Stromal cell of bone marrow (primary cell): ENCODE measurements at places on chromosomes 13 and 19.

GRCh38 chr13:40336228-40337221, 329.9 kb downstream of the FOXO1 start:
- DNase-seq, result no peak

DNA sequence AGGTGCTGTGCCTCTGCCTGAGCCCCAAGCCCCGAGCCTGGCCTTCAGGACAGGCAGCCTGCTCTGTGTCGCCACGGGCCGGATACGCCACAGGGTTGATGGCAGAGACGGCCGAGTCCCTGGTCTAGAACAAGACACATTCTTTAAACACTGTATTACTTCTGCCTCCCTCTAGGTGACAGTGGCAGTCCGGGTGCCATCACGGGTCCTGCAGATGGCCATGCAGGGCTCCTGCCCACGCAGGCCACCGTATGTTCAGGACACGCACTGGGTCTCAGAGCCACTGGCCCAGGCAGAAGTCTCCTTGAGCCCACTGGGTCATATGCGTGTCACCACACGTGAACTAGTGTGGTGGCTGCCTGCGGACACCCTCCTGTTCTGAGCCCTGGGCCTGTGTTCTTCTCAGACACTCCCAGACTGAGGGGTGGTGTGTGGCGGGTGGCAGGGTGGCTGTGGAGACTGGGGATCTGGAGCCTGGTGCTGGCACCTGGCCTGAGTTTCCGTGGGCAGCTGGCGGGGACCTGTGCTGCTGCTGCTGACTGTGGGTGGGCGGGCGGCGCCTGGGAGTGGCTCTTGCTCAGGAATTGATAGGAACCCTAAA, 4.4 kb downstream of the PLEKHJ1 start:
- no peak for DNase-seq

DNA sequence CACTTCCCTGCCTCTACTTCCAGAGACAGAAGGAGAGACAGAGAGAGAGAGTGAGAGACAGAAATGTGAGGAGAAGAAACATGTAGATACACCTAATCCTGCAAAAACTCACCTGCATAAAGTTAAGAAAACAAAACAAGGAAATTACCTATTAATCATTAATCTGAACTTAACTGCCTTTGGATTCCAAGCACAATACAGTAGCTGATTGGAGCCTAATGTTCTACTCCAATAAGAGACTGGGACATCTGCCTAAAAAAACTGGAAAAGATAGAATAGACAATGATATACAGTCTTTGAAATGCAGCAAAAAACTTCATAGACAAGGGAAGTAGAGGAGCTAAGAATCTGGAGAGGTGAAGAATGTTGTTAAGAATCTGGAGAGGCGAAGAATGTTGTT, 910.2 kb upstream of the SLC10A2 start:
- DNase-seq, result no peak

- no peak for DNase-seq
Measured at GRCh38 chr13:83216479-83217245, 665.6 kb downstream of the SLITRK1 start.

GRCh38 chr19:33388725-33389420, 15.4 kb downstream of the CEBPG start:
- no peak for DNase-seq

GRCh38 chr19:1159864-1160595, 14.0 kb downstream of the SBNO2 start:
- no peak for DNase-seq

- DNase-seq, result peak; percentile 25
Measured at GRCh38 chr13:29573190-29573589, 22.3 kb downstream of the SLC7A1 start.

GRCh38 chr19:18438331-18439024, 545 bp upstream of the ISYNA1 start:
- no peak for DNase-seq

DNA sequence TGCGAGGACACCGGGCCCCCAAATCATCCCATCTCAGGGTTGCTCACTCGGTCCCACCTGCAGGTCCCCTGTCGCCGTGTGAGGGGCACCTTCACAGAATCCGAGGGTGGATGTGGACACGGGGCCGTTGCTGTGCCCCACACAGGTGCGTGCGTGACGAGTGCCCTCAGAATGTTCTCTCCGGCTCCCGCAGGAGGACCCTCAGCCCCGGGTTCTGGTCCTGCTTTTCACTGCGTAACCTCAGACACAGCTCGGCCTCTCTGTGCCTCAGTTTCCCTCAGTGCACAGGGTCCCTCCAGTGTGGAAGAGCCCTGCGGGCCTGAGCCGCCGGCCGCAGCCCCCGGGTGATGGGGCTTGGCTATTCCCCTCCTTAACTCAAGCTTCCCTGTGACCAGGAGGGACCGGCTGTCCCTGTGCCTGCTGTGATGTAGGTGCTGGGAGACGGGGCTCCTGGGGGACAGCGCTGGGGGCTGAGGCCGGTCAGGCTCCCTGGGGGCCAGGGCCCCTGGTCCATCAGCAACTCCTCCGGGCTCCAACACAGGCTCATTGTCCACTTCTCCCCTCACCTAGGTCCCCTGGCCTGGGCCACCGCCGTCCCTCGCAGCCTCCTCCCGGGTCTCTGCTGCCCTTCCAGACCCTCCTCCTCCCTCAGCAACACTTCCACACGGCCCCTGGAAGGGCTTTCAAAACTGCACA, 4.8 kb downstream of the SHC2 start:
- DNase-seq, result no peak

DNA sequence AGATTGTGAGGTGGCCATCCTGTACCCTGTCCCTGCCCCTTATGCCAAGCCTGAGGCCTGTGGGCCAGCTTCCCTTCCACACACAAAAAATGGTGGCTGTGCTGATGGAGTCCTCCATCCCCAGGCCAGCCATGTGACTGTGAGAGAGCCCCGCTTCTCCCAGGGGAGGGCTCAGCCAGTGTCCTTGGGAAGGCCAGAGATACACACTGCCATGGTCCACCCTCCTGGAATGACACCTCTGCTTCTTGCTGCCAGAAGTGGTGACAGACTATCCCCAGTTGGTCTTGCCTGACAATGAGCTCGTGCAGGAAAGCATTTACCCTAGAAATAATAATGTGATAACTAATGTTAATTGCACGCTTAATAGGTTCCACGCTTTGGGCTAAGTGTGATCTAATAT, 38.0 kb downstream of the FAM124A start:
- DNase-seq, result no peak

GRCh38 chr13:112506046-112506445, 81.9 kb downstream of the TUBGCP3 start:
- DNase-seq, result no peak

DNA sequence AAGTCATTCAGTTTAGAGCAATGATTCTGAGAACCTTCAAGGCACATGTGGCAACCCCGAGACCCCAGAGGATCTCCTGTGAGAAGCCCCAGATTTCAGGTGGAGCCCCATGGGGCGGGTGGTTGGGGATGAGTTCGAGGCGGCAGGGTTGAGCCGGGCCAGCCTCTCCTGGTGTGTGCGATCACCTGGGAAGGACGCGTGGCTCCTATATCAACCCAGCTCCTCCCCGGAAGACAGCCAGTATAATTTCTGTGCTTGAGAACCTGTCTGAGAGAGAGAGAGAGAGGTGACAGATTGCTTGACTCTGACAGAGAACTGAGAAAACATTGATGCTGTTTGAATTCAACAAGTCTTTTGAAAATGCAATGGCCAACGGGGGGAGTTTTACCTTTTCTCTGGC, 89.0 kb downstream of the TEX29 start:
- no peak for DNase-seq

- DNase-seq, result no peak
Measured at GRCh38 chr19:33416307-33417215, 43.1 kb downstream of the CEBPG start.

DNA sequence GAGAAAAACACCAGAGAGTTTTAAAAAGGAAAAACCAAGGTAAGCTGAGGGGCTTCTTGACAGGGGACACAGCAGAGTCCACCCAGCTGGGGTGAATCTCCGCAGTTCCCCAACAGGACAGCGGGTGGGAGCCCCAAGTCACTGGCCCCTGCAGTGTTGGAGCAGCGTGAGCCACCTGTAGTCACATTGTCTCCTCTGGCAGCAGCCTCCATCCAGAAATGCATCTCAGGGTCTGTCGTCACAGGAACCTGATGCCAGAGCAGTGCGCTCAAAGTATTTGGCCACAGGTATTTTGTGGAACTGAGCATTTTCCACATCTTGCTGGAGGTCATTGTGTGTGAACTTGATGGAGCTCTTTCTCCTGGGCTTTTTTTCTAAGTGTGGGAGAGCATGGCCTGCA, 24.7 kb downstream of the CHAMP1 start:
- DNase-seq, result no peak

DNA sequence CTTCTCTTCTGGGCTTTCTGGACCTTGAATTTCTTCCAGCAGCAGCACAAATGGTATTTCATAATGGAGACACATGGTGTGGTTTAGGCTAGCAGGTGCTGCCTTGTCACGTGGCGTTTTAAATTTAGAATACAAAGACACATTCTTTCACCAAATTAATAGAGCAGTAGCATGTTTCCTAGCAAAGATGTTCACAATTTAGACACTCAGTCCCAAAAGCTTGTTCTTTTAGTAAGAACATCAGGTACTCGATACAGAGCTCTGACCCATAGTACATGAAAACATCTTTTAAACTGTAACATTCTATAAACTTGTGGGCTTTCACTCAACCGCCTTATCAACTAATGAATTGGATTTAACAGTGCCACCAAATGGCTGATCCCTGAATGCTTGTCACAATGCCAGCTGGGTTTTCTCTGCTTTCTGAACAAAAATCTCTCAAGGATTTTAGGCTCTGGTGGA, 290.1 kb downstream of the DCLK1 start:
- DNase-seq, result no peak

GRCh38 chr13:74203576-74203975, 69.4 kb upstream of the KLF12 start:
- DNase-seq, result peak; percentile 39

DNA sequence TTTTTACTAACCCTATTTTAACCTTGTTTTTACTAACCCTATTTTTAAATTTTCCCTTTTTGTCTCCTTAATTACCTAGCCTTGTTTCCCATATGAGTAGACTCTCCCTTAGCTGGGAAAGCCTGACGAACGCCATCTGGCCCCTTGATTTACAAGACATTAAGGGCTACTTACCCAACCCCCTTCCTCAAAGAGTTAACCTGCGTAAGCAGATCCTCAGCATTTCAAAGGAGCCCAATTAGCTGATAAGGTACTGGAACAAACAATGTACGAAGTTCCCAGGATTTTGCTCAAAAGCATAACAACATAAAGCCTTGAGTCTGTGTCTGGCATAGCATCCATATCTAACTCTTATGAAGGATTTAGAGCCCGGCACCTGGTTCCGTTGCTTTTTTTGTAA, 4.7 kb upstream of the MVB12A start:
- DNase-seq, result no peak

DNA sequence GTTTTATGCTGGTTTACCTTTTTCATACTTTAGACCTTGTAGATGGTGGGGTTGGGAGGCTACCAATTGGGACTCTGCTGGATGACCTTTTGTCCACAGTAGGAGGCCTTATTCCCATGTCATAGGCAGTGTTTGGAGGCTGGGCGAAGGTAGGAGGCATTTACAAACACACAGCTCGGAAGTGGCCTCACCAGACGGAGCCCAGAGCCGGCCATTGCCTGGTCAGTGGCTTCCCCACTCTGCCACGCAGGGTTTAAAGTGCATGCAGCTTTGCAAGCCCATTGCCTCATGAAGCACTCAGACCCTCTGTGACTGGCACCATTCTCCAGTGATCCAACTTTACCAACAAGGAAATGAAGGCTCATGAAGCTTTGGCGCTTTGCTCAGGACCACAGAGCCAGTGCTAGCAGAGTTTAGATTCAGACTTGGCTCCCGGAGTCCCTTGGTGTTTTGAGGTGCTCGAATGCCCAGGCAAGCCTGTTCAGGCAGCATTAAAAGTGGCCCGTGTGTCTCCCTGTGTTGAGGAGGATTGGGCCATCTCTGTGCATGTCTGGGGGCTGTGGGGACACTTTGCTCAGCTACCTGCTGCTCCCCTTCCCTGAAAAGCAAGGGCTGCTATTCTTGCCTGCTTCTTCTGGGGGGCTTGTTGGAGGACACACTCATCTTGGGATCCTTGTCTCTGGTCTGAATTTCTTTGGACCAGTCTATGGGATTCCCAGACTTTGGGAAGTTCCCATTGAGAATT, 148.7 kb downstream of the ZNF536 start:
- DNase-seq, result no peak

- DNase-seq, result no peak
Measured at GRCh38 chr13:39699274-39699673, 43.8 kb downstream of the COG6 start.

DNA sequence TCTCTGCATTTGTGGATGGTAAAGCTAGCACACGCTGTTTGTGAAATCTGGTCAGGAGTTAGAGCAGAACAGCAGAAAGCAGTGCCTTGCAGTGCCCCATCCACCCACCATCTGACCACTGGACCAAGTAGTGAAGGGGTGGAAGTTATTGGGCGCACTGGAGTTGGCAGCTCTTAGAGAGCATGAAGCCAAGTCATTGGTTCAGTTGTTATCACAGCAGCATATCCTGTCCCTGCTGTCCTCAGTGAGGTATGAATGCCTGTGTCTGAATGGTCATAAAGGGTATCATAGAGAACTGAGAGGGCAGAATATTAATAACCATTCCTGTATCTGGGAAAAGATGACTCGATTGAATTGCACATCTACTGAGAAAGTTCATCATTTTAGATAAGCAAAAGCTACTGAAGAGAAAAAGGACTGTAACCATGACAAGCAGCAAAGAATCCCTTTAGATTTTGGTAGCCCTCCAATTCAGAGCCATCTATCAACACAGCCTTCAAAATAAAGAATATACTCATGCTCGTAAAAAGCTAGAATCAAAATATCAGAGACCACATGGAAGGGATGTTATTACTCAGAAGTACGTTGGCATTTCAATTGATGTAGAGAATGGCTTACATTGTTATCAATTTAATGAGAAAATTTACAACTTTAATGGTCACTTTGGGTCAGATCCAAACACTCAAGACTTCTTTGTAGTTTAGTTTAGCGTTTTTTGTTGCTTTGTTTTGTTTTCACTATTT, 919.0 kb downstream of the EFNB2 start:
- peak; percentile 12 for DNase-seq

DNA sequence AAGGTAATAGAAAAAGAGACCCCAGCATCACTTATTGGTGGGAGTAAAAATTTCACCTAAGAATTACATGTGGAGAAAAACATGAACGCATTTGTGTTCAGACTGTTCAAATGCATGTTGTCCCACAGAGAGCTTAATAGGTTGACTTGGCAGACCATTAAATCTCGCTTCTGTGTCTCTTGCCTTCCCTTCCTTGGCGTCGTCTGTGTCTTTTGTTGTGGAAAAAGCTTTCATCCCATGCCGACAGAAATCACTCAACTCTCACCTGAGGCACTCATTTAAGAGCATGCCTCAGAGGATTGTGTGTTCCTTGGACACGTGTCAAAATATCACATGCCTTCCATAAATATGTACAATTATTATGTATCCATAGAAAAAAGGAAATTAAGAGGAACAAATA, 24.4 kb upstream of the CACNA1A start:
- DNase-seq, result no peak

- no peak for DNase-seq
Measured at GRCh38 chr13:82878536-82878935, 1003.7 kb downstream of the SLITRK1 start.
